Neural crest cell (in vitro differentiated cells): ENCODE measurements at places on chromosomes 3 and 15. TPM values are rescaled to one million over a fixed set of nuclear protein-coding genes. Genes with fewer than 3 reads are reported as not detected.

The ADAMTS7 gene
- total RNA-seq = 62.9 and 68.2 TPM in 2 replicates

The LRRC2 gene
- total RNA-seq = 0.12 TPM in 1 of 2 replicates, not detected in the other

DNA sequence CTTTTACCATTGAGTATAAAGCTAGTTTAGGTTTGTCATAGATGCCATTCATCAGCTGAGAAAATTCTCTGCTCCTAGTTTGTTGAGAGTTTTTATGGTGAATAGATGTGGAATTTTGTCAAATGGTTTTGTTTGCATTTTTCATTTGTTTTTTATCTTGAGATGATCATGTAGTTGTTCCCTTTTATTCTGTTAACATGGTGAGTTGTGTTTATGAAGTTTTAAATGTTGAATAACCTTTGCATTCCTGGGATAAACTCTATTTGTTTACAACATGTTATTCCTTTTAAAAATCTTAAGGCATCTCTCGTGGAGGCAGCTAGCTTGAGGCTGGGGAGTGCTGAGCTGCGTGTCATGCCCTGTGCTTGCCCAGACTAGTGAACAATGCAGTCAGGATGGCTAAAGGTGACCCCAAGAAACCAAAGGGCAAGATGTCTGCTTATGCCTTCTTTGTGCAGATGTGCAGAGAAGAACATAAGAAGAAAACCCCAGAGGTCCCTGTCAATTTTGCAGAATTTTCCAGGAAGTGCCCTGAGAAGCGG lies 48.5 kb downstream of the ANAPC13 start:
- H3K27me3 ChIP-seq = no peaks in the 10 kb centered on the region
- peaks cover 14% of the 10 kb centered on the region for H3K4me1 ChIP-seq
- no peaks in the 10 kb centered on the region for H3K36me3 ChIP-seq

GRCh38 chr15:78681281-78682003 lies 40.4 kb upstream of the CHRNB4 start:
- H3K27me3 ChIP-seq = no peaks in the 10 kb centered on the region
- no peaks in the 10 kb centered on the region for H3K36me3 ChIP-seq
- H3K27ac ChIP-seq = peak overlapping the region; percentile 45
- no peak for DNase-seq

GRCh38 chr15:64515196-64515595 lies 54.8 kb downstream of the ZNF609 start:
- H3K27ac ChIP-seq = no peak overlapping the region
- peaks cover 14% of the 10 kb centered on the region for H3K4me1 ChIP-seq
- no peaks in the 10 kb centered on the region for H3K27me3 ChIP-seq
- DNase-seq = no peak

GRCh38 chr3:2390926-2391532 lies 292.4 kb downstream of the CNTN4 start:
- H3K27me3 ChIP-seq = no peaks in the 10 kb centered on the region
- no peak overlapping the region for H3K4me3 ChIP-seq
- no peaks in the 10 kb centered on the region for H3K4me1 ChIP-seq
- H3K27ac ChIP-seq = no peak overlapping the region

The UNC45A gene
- 65.4 and 73.8 TPM in 2 replicates for total RNA-seq

The IGSF10 gene
- total RNA-seq = not detected in 2 replicates

GRCh38 chr3:33834096-33834453 lies 35.6 kb downstream of the PDCD6IP start:
- H3K36me3 ChIP-seq = peaks cover 10% of the 10 kb centered on the region
- peaks cover 5% of the 10 kb centered on the region for H3K4me1 ChIP-seq
- DNase-seq = no peak
- no peak overlapping the region for H3K27ac ChIP-seq
- H3K4me3 ChIP-seq = no peak overlapping the region

GRCh38 chr15:33601461-33601860 lies 290.7 kb downstream of the RYR3 start:
- H3K4me3 ChIP-seq = no peak overlapping the region
- H3K27me3 ChIP-seq = no peaks in the 10 kb centered on the region
- DNase-seq = no peak
- H3K36me3 ChIP-seq = no peaks in the 10 kb centered on the region
- H3K27ac ChIP-seq = no peak overlapping the region
